ENCODE measurements at places on chromosomes 1 and 21. TPM values are rescaled to one million over a fixed set of nuclear protein-coding genes. Genes with fewer than 3 reads are reported as not detected.

DNA sequence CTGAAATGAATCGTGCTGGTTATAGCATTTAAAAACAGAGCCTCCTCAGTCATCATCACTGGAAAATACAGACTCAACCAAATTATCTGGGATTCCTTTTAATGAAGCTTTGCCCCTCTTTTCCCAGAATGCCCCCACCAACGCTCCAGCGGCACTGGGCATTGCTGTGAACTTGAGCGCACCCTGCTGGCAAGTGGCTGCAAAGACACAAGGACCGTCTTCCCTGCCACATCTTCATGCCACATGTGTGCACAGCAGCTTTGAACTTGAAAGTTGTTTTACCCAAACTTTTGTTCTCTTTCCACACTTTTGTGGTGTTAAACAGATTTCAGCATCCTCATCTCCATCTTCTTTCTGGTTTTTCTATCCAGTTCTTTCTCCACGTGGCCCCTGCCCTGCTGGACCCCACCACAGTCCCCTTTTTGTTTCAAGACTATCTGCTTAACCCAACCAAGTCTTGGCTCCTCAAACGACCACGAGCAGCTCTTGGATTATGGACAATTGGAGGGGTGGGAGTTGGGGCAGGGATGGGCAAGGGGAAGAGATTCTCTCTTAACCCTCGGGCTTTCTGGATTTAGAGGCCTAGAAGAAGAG is 12.8 kb upstream of the LMX1A start:
- DNase-seq = no peak

DNA sequence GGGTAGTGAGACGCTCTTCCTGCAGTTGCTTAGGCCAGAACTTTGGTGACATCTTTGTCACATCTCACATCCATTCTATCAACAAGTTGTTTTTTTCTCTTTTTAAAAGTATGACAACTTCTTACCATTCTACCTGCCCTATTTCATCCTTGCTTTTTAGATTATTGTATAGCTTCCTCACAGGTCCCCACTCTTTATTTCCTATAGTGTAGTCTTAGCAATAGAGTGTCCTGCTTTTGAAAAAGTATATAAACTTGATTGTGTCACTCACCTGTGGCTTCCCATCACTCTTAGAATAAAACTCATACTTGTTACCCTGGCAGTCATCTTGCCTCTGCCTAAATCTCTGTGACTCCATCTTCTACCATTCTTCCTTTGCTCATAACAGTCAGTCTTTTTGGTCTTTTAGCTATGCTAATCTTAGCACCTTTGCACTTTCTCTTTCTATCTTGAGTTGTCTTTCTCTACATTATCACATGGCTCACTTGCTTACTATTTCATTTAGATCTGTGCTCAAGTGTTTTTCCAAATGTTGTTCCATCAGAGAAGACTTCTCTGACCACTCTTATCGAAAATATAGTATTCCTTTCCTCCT is 9.5 kb downstream of the CDC73 start:
- no peak for DNase-seq

DNA sequence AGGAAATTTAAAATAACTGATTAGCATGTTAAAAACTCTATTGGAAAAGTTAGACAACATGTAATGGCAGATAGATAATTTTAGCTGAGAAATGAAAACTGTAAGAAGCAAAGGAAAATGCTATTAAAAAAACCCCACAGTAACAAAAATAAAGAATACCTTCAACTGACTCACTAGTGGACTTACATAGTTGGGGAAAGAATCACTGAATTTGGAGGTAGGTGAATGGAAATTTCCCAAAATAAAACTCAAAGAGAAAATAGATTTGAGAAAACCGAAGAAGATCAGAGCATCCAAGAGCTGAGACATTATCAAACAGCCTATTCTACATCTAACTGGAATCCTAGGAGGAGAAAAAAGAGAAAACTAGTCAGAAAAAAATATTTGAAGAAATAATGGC is 34.7 kb downstream of the PDE4B start:
- no peak for DNase-seq

DNA sequence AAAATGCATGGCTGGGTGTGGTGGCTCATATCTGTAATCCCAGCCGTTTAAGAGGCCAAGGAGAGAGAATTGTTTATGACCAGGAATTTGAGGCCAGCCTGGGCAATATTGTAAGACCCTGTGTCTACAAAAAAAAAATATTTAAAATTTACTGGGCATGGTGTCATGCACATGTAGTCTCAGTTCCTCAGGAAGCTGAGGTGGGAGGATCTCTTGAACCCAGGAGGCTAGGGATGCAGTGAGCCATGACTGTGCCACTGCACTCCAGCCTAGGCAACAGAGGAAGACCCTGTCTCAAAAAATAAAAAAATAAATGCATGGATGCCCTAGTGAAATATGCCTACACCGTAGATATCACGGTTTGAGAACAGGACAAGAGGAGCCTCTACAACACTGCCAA is 1331.2 kb upstream of the B3GALT2 start:
- DNase-seq = no peak

- no peak for DNase-seq
Observed at GRCh38 chr1:14138135-14138506, 438.1 kb downstream of the PRDM2 start.

- no peak for DNase-seq
Observed at GRCh38 chr1:231943084-231943483, 316.5 kb downstream of the DISC1 start.

DNA sequence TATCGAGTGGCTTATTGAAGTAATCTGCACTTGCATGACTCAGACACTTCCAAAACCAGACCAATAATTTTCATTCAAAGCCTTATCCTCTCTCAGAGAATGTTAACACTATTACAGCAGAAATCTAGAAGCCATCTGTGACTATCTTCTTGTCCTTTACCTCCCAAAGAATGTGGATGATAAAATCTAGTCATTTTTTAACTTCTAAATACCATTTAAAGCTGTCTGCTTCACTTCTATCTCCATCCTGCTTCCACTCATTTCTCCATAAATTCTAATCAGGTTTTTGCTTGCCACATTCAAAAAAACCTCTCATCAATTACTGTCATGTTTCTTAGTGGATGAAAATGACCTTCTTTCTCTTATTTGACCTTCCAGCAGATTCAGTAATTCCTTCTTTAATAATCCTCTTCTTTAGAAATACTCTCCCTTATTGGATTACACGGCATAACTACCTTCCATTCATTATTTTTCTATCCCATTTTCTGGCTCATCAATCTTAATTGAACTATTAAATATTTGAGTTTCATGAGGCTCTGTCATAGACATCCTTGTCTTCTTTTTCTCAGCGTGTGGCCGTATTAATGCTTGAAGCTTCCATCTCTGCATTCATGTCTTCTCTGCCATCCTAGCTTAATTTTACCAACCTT is 1999.4 kb downstream of the MRPL39 start:
- no peak for DNase-seq

- DNase-seq = no peak
Observed at GRCh38 chr1:111843177-111843576, 87.5 kb downstream of the DDX20 start.

DNA sequence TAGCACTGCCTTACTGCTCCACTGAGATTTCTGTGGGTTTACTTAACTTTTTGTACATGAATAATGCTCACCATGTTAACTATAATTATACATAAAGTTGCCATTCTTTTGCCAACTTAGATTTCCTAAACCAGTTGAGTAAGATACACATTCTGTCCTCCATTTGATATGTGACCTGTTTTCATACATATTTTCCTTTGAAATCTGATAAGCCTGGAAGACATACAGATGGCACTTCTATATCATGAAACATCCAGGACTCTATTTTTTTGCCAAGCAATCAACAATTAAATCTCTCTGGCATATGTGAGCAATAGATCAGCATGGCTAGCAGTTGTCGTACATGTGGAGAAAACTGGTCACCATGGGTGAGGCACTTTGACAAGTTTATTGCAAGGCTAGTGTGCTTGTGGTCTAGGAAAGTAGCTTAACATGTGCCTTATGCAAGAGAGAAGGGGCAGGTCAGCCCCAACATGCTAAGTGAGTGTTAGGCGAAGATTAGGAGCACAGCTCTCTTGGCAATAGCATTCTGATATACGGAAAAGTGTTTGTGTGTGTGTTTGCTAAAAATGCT is 14.2 kb downstream of the PRRX1 start:
- no peak for DNase-seq

- no peak for DNase-seq
Observed at GRCh38 chr1:23596382-23597358, 37.4 kb upstream of the ID3 start.

- DNase-seq = peak; percentile 76
Observed at GRCh38 chr1:109931189-109931731, 20.6 kb downstream of the CSF1 start.

GRCh38 chr1:3018576-3018975 is 2.7 kb upstream of the ACTRT2 start:
- no peak for DNase-seq

GRCh38 chr1:87167157-87167789 is 161.4 kb upstream of the LMO4 start:
- DNase-seq = no peak

- DNase-seq = no peak
Observed at GRCh38 chr1:117128323-117129079, 7.0 kb upstream of the TRIM45 start.

- no peak for DNase-seq
Observed at GRCh38 chr1:223109581-223110026, 33.4 kb downstream of the TLR5 start.

GRCh38 chr1:184824691-184825323 is 70.1 kb upstream of the EDEM3 start:
- no peak for DNase-seq

DNA sequence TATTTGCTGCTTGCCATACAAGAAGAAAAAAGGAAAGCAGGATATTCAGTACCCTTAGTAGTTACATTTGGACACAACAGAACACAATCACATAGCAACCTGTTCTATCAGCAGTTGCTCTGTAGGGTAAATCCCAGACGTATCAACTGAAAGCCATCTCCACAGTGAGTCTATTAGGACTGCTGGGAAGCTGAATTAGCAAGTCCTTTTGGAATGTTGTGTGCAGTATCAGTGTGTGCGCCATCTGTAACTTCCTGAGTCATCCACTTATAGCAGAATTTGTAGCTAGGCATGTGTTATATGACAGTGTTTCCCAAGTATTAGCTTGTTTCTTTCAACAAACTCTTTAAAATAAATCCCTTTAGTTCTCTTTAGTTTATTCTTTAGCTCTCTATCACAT is 21.3 kb downstream of the CCDC30 start:
- no peak for DNase-seq

- DNase-seq = no peak
Observed at GRCh38 chr1:37477946-37478345, 3.6 kb downstream of the ZC3H12A start.

DNA sequence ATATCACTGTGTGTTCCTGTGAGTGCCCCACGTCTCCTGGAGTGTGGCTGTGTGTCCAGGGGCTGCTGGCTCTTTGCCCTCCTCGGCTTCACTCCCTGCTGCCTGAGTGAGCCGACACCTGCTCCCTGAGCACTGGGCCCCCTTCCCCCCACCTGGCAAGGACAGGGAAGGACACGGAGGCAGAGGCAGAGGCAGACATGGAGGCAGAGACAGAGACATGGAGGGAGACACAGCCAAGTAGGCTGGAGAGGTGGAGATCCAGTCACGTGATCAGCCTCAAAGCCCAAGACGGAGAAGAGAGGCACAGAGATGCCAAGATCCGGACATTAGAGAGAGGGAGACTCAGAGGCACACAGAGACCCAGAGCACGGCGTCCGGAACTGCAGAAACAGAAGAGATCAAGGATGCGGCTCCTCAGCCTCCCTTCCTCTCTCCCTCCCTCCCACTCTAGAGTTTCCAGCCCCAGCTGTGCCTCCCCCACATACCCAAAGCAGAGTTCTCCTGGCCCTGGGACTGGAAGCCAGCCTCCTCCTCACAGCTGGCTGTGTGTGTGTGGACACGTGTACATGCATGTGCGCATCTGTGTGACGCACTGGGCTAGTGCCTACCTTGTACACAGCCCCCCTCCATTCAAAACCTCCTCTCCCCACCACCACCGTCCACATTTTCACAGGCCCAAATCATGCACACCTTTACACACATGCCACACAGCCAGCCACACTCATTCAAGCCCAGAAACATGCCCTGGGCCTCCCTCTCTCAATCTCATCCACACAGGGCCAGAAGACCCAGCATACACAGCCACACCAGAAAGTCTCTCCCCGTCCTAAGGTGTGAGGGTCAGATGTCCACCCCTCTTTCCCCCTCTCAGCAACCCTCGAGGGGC is 39.1 kb upstream of the WASF2 start:
- DNase-seq = peak; percentile 79

DNA sequence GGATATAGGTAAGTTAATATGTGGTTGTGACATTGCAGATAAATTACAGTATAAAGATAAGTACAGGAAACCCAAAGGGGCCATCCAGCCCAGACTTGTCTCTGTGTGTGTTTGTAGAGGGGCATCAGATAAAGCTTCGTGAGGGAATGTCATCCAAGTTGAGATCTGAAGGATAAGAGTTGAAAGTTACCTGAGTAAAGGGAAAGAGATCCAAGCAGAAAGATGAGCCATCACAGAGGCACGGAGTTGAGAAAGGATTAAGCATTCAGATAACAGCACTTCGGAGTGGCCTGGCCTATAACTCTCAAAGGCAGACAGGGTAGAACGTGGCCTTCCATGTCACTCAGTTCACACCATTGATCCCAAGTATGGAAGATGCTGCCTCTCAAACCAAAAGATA is 749.1 kb downstream of the ADGRL2 start:
- no peak for DNase-seq

DNA sequence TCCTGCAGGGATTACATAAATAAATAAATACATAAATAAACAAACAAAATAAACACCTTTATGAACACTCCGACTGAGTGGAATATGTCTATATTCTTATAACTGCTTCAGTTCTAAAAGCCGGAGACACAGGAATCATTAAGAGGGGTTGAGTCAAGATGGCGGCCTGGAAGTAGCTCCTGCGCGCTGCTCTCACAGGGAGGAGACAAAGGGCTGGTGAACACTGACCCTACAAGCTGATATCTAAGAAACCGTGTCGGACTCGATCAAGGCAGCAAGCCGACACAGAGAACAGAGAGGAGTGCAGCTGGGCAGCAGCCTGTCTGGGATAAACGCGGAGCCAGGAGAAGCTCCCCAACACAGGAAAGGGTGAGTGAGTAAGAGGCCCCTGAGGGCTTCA is 1098.6 kb upstream of the NCAM2 start:
- no peak for DNase-seq

DNA sequence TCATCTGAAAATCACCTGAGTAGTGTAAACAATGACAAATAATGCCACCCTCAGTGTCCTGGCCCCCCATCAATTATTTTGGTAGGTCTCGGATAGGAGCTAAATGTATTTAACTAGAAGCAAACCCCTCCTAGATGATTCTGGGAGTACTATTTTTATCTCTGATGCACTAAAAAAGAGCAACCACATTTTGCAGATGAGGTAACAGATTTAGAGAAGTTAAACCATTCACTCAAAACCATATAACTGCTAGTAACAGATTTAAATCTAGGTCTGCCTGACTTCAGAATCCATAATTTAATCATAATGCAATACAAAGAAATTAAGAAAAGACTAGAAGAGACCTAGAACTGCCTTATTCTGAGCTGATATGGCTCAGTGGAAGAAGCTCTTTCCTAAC is 17.3 kb upstream of the PTCH2 start:
- DNase-seq = no peak

Gene RNF2
- total RNA-seq = 18.9 TPM

Gene SPRR2A
- total RNA-seq = not detected

Gene BARHL2
- not detected for total RNA-seq

Gene LCE2B
- total RNA-seq = not detected

Gene CCDC185
- not detected for total RNA-seq

Gene GLIS1
- 0.63 TPM for total RNA-seq

Gene CHRM3
- 1.5 TPM for total RNA-seq

Gene DNAJB4
- 36.6 TPM for total RNA-seq

Gene HES4
- total RNA-seq = 60.6 TPM

Gene ADORA1
- total RNA-seq = 0.30 TPM

All from tibial nerve (tissue), 4 donors.